ENCODE measurements at places on chromosomes 4 and X.

- no peak for DNase-seq
These were observed 63.6 kb upstream of the MAP3K15 start for GRCh38 chrX:19578956-19579355.

GRCh38 chr4:179626687-179627086 lies 2184.4 kb upstream of the AGA start:
- DNase-seq, result no peak

DNA sequence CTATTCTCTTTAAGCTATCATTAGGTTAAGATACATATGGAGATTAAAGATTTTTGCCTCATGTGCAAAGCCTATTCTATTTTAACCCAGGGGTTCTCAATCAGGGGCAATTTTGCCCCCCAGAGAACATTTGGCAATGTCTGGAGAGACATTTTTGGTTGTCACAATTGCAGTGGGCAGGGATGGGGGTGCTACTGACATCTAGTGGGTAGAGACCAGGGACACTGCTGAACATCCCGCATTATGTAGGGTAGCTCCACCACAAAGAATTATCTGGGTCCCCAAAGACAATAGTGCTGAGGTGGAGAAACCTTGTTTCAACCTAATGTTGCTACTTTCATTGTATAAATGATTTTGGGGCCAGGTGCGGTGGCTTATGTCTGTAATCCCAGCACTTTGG lies 13.2 kb upstream of the CA5B start:
- DNase-seq, result no peak

DNA sequence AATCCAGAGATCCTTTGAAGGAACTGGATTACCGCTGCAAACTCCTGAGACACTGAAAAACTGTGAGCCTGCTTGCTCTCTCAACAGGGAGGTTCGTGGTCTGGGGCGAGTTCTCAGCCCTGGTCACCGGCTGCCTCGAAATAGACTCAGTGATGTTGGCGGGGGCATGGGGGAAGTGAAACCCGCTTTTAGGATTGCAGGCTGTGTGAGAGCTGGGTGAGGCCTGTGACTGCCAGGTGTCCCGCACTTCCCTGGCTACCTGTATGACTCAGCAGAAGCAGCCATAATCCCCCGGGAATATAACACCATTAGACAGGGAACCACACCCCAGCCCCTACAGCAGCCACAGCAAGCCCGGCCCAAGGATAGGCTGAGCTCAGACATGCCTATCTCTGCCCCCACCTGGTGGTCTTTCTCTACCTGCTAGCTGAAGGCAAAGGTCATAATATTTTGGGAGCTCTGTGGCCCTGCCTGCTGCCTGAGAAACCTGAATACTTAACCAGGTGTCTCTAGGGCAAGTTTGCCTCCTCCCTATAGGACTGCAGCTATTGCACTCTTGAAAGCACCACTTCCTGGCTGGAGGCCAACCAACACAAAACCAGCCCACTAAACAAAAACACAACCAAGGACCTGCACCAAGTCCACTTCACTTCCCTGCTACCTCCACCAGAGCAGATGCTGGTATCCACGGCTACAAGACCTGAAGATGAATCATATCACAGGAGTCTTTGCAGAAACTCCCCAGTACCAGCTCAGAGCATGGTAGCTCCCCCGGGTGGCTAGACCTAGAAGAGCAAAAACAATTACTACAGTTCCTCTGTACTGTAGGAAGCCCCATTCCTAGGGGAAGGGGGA lies 202.0 kb downstream of the RRAGB start:
- DNase-seq, result no peak

DNA sequence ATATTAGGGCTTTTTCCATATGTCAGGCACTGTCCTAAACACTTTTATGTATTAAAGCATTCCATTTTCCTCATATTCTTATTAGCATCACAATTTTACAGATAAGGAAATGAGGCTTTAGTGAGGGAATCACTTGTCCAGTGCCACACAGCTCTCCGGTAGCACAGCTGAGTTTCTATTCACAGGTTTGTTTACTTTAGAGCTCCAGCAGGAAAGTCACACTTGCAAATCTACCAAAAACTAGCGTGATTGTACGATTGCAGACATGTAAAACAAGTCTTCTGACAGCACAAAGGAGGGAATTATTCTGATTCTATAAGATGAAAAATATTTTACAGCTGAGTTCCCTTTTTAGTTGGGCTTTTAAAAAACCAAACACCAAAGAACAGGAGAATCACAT lies 472.1 kb downstream of the TMA16 start:
- DNase-seq, result no peak

- no peak for DNase-seq
These were observed 230.9 kb downstream of the IQCM start for GRCh38 chr4:149584722-149585121.

All from tibial nerve (tissue), 4 donors.